ENCODE measurements at places on chromosomes 16 and 17.

DNA sequence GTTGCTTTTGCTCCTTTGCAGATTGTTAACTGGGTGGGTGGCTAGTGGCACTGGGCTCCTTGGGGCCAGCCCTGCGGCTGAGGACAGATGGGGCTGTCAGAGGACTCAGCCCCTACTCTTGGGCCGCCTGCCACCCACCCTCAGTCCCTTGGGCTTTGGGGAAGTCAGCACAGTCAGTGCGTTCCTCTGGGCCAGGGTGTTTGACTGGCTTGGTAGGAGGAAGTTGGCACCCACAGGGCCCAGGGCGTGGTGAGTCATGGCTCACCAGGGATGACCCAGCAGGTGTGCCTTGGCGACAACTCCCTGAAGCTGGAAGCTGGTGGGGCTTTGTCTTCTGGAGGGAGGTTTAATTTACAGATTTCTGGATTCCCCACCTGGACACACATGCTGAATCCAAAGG lies 32.4 kb downstream of the HAPSTR1 start:
- DNase-seq: no peak

DNA sequence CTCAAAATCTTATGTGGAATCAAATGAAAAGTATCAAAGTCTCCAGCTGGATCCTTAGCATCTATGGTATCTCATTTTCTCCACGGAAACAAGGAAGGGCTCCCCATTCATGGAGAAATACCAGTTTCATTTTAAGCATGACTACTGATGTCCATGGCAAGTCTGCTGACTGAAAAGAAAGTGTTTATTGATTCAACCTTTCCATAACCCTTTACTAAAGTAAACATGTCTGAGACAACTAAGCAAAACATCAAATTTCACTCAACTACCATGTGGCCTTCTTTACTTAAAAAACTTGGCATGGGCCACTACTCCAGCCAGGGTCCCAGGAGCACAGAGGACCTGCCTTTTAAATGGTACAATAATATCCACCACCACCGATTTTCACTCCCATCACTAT lies 928.0 kb upstream of the SOX9 start:
- no peak for DNase-seq

DNA sequence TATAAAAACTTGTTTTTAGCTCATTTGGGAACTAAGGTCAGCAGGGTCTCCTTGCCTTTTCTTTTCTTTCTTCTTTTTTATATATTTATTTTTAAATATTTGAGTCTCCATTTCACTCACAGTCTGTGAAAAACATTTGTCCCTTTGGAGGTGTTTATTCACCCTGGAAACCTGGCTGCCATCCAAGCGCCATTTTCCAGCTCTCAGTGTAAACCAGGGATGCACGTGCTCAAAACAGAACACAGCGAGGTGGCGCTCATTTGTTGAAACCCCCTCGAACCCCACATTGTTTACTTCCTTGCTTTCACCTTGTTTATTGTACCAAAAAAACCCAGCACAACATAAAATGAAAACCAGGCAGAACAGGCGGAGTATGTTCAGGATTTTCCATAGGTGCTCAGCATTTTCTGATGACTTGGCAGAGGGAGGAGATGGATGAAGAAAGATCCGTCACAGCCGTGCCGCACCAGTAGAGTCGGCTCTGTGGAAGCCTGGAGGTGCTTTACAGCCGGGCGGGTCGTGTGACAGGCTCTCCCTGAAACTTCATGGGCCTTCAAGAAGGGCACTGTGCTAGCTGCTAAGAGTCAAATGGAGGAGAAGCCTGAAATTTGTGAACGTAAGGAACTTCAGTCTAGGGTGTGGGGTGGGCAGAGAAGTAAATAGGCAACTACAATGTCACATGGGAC lies 284.4 kb downstream of the FOXL1 start:
- no peak for DNase-seq

GRCh38 chr16:9381399-9381798 lies 290.0 kb downstream of the HAPSTR1 start:
- DNase-seq: no peak

GRCh38 chr16:47636501-47637099 lies 175.5 kb downstream of the PHKB start:
- DNase-seq: no peak

- no peak for DNase-seq
These were observed 345.9 kb downstream of the C16orf95 start for GRCh38 chr16:86971251-86971650.

DNA sequence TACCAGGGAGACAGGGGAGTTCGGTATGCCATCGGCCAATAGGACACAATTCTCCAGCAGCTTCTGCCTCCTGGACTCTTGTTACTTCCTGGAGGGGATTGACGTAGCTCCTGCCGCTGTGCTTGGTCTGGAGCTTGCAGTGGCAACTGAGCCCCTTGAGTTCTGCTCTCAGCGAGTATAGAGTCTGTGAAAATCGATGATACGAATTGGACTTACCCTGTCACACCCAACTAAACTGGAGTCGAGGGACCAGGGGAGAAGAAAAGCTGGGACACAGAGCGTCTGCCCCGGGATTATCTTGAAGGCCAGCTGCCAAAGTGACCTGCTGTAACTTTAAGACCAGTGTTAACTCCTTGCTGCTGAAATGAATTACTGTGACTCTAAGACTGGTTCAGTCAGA lies 22.2 kb downstream of the SEC14L1 start:
- no peak for DNase-seq

DNA sequence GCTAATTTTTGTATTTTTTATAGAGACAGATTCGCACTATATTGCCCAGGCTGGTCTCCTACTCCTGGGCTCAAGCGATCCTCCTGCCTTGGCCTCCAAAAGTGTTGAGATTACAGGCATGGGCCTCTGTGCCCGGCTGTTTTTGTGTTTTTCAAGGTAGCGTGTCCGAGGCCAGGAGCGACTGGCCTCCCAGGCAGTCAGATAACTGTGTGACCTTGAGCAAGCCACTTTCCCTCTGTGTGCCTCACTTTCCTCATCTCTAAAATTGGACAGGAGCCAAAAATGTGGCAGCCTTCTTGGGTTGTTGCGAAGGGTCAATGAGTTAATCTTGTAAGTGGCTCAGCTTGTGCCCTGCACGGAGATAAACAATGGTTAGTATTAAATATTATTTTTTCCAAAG lies 2.4 kb downstream of the ABCC1 start:
- no peak for DNase-seq

DNA sequence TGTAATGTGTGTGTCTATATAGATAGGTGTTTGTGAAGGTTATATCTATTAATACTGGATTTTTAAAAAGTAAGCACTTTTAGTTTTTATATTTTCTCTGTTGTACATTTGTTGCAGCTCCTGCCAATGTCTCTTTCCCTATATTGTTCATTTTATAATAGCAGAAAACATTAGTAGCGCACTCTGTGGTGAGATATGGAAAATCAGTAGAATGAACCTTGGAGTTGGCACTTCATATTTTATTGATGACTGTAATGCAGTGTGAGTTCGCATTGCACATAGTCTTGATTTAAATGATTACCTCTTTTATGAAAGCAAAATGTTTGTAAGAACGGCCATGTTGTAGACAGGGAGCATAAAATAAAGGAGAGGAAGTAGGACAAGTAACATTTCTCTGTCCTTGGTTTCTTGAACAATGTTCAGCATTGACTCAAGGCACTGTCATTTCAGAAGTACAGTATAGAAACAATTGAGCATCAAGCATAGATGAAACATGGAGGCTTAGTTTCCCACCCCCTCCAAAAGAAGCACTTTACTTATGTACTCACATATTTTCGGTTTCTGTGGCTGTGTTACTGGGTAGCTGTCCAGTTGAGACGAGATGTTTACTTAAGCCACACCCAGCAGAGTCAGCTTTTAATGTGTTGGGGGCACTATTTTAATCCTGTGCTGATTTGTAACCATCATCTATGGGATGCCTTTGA lies 74.0 kb downstream of the TANC2 start:
- DNase-seq: no peak

- DNase-seq: no peak
These were observed 22.9 kb downstream of the RBFOX3 start for GRCh38 chr17:79587945-79588344.

- DNase-seq: no peak
These were observed 397 bp downstream of the CDC42EP4 start for GRCh38 chr17:73311428-73311780.

Data from stimulated activated CD8-positive, alpha-beta memory T cell treated with anti-CD3 and anti-CD28 coated beads, Interleukin-7, amount 100 ng/mL, for 1 hour (primary cell).